Glomerular endothelial cell (primary cell): ENCODE measurements at places on chromosomes 2 and 18.

DNA sequence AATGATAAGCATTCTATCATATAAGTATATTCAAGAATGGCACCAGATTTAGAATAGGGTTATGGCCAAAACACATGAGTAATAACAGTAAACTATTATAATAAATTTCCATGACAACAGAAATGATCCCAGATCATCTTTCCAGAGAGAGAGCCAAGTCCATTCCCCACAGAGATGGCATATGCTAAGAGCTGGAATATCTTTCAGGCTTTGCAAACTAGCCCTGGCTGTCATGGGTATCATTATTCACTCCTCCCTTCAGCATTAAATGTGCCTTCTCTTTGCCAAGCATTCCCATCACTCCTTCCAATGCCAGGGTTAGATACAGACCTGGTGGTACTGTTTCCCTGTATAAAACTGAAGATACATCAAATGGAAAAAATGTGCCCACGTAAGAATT lies 10.9 kb downstream of the FEZ2 start:
- DNase-seq, result no peak

- DNase-seq, result no peak
Observed at GRCh38 chr2:231667496-231667895, 40.8 kb upstream of the PTMA start.

- DNase-seq, result no peak
Observed at GRCh38 chr2:158830201-158830600, 35.1 kb downstream of the DAPL1 start.

DNA sequence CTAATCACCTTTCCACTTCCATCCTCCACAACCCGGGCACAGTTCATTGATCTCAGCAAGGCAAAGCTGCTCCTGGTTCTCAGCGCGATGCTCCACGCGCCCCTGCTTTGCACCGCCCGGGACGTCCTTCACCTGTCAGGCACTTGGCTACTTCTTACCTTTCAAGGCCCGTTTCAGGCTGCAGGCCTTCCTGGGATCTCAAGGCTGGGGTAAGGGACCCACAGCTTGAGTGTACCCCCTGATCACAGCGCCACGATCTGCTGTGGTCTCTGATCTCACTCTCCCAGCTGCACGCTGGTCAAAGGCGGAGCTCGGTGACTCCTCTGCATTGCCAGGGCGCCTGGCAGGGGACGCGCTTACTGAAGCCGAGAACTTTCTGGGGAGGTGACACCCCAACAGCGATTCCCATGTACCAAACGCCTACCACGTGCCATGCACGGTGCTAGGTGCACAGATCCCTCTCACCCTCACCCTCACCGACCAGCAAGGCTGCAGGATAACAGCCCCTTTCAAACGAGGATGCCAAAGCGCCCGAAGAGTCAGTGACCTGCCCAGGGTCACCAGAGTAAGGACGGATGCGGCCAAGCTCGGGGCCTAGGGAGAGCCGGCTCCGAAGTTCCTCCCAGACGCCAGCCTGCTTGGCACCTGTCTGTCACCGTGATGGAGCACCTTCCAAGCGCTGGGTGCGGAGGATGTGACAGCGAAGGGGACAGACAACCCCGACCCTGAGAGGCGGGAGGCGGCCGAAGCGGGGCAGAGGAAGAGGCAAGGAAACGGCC lies 818 bp downstream of the ITGB1BP1 start:
- no peak for DNase-seq

DNA sequence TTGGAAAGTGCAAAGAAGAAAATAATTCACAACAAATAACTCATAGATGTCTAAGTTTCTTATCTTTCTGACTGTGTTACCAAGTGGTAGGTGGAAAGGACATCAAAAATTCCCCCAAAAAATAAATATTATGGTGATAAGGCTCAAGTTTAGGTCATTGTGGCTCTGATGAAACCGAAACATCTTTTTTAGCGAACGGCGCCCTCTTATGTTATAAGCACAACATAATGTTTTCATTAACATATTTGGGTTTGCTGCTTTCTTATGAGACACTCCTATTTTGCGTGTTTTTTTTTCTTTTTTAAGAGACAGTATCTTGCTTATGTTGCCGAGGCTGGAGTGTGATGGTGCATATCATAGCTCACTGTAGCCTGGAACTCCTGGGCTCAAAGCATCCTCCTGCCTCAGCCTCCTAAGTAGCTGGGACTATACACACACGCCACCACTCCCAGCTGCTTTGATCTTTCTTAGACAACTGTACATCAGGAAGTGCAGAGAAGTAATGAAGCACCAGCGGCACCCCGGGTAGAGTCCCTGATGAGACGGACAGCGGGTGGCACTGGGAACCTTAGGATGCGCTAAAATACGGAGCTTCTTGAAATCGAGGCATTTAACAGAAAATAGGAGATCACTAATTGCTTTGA lies 38.5 kb upstream of the SLC35G4 start:
- DNase-seq, result no peak

DNA sequence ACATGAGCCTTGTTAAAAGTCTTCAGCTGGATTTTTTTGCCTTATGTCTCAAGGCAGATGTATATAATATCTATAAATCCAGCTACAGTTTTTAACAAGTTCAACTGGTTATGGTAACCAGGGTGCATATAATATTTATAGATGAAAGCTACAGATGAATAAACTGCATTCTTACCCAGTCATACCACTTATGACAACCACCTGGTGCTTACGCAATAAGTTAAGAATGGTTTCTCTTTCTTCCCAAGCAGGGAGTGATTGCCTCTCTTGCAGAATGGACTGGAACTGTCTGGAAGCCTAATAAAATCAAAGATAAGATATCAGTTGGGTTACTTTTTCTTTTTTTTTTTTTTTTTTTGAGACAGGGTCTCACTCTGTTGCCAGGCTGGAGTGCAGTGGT lies 19.6 kb downstream of the DHX57 start:
- DNase-seq, result no peak

GRCh38 chr2:28395334-28396061 lies 2.8 kb downstream of the FOSL2 start:
- DNase-seq, result no peak

DNA sequence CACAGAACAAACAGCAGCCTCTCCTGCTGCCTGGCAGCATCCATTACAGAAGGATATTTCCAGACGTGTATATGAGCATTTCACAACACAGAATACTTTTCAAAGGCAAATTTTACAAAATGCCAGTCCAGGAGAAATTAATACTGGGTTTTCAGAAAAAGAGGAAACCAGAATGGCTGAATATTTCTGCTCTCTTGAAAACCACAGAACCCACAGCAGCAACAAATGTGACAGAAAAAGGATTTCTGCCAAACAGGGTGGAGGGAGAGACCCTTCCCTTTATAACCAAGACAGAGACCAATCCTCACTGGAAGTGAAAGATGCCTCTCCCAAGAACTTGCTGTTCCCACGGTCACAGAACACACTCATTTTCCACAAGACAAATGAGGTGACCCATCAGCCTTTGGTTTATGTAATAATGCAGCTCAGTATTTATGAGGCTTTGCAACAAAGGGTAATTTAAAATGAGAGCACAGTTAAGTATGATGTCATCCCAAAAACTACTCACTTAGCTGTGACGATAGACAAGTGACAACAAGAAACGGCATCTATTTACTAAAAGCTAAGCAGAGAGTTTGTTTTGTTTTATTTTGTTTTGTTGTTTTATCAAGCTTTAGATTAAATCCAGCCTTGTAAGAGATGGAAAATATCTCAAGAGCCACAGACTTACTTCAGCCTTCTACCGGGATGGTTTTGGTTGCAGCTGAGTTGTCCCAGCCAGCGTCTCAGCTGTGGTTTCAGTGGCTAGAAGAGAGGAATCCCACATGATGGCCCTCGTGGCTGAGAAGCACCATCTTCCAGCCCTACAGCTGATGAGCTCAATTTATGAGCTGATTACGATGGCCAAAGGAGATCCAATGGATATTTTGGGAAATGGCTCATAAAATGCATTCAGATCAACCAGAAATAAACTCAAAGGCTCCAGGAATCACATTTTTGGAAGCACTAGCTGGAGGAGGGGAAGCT lies 249.3 kb upstream of the AGAP1 start:
- DNase-seq, result no peak

DNA sequence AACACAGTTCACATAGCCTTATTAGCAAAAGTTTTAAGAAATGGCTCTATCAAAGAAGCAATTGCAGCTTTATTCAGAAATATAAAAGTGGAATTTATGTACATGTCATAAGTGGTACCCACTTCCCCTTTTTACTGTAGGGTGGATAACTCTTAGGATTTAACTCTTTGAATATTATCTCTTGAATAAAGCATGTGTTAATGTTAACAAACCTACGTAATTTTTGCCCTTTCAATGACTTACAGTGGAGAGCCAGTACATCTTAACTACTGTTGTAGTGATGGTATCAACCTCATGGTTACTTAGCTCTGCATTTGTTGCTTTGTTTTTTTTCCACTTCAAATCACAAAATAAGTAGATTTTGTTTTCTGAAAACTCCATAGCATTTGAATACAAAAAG lies 8.8 kb downstream of the NABP1 start:
- DNase-seq, result no peak

DNA sequence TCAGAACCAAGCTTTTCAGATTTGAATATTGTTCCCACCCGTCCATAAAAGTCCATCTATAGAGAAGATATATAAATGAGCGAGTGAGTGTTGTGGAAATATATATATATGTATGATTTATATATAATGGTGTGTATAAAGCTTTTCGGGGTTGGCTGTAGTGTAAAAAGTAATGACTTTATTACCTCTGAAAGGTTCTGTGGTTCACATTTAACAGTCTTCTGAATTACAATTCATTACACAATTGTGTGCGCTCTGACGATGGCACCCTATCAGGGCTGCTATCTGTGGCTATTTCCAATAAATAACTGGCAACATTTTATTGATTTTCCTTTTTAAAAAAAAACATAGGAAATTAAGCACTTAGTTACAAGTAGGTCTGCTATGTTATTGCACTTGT lies 2.7 kb upstream of the BCL11A start:
- no peak for DNase-seq

GRCh38 chr2:238484522-238485452 lies 58.1 kb downstream of the ASB1 start:
- DNase-seq, result no peak

- no peak for DNase-seq
Observed at GRCh38 chr2:174610243-174610995, 12.8 kb upstream of the WIPF1 start.

DNA sequence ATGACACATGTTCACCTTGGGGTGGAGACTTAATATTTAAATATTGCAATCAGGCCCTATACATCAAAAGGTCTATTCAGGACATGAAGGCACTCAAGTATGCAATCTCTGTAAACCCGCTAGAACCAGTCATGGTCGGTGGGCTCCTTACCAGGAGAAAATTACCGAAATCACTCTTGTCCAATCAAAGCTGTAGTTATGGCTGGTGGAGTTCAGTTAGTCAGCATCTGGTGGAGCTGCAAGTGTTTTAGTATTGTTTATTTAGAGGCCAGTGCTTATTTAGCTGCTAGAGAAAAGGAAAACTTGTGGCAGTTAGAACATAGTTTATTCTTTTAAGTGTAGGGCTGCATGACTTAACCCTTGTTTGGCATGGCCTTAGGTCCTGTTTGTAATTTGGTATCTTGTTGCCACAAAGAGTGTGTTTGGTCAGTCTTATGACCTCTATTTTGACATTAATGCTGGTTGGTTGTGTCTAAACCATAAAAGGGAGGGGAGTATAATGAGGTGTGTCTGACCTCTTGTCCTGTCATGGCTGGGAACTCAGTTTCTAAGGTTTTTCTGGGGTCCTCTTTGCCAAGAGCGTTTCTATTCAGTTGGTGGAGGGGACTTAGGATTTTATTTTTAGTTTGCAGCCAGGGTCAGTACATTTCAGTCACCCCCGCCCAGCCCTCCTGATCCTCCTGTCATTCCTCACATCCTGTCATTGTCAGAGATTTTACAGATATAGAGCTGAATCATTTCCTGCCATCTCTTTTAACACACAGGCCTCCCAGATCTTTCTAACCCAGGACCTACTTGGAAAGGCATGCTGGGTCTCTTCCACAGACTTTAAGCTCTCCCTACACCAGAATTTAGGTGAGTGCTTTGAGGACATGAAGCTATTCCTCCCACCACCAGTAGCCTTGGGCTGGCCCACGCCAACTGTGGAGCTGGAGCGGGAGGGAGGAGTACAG lies 108.1 kb downstream of the XRCC5 start:
- no peak for DNase-seq

GRCh38 chr2:108907822-108908712 lies 81.0 kb downstream of the EDAR start:
- DNase-seq, result no peak

- DNase-seq, result no peak
Observed at GRCh38 chr2:217876253-217876570, 126.6 kb downstream of the TNS1 start.

GRCh38 chr2:160628811-160629210 lies 135.2 kb upstream of the RBMS1 start:
- DNase-seq, result no peak

DNA sequence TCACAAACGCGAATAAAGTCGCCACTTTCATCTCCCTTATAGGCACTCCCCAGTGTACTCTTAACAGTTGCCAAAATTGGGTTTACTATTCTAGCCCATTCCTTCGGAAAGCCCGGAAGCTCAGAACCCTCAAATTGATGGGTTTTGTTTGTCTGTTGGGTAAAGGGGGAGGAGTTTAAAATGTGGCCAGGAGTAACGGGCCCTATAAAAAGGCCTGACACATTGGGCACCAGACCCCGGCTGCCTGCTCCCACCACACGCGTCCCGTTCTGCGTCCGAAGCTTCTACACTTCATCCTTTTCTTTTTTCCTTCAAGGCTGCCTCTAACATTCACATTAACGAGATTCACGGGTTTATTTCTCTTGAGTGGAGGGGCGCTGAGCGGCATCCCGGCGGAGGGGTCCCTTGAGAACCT lies 837 bp downstream of the NHEJ1 start:
- DNase-seq, result no peak

GRCh38 chr2:60552851-60553494 lies 481 bp downstream of the BCL11A start:
- DNase-seq, result no peak
